ENCODE measurements at places on chromosomes 2 and 18. TPM values are rescaled to one million over a fixed set of nuclear protein-coding genes. Genes with fewer than 3 reads are reported as not detected.

GRCh38 chr2:213090772-213091171, 60.6 kb downstream of the IKZF2 start:
- no peak for DNase-seq

LOXHD1 gene
- polyA plus RNA-seq: 0.72 TPM

EHD3 gene
- polyA plus RNA-seq: 10.2 TPM

DNA sequence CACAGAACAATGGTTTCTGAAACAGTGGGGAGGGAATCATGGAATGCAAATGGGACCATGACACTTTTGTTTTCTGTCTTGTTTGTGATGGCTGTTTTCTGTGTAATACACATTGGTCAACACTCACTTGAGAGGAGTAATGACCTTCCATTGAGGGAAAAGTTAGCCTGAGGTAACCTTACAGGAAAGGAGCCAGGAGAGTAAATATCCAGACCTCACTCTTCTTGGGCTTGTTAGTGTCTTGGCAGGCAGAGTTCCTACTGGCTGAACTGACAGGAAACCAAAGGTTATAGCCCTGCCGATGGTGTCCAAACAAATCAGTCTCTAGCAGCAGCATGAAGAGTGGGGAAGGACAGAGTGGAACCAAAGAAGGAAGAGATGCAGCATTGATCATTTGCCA, 17.2 kb upstream of the RPRM start:
- DNase-seq: no peak

DNA sequence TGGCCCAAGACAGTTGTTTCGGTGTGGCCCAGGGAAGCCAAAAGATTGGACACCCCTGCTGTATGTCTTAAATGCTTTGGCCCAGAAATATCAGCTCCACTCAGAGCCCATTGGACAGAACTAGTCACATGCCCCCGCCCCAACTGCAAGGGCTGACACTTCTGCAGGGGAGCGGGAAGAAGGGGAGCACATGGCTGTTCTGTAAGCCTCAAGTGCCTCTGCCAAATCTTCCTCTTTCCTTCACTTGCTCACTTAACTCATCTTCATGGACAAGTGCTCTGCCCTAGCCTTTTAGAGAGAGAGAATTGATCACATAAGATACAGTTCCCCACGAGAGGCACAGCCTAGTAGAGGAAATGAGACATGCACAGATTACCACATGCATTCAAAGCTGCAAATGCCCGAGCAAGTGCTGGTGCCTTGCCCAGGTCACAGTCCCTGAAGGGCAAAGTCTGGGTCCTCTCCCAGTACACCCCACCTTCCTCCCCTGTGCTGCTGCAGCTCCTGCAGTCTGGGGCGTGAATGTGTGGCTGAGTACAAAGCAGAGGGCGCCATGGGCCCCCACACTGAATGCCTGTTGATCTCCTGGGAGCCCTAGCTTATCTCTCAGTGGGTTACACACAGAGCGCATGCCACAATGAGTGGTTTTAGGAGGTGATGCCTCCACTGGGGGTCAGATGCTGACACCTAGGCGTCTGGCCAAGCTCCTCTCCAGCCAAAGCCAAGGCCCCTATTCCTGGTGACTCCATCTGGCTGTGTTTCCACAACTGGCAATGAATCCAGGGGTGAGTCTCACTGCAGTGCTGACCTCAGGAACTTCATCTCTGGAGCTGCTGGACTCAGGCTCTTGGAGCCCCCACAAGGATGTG, 135.3 kb downstream of the CTIF start:
- DNase-seq: peak; percentile 64

- DNase-seq: peak; percentile 43
These were observed 82.4 kb upstream of the HPCAL1 start for GRCh38 chr2:10220045-10220901.

TDRD15 gene
- polyA plus RNA-seq: not detected

DNA sequence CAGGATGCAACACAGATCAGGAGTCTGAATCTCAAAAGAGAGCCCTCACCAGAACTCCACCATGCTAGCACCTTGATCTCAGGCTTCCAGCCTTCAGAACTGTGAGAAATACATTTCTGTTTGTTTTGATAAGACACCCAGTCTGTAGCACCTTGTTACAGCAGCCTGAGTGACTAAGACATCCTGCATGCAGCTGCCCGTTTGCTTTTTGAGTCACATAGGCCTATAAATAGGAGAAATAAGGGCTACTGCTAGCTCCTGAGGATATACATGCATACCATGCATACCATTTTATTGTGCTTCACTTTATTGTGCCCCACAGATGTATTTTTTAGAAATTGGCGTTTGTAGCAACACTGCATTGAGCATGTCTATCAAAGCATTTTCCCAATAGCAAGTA, 337.8 kb downstream of the CDH2 start:
- DNase-seq: no peak

DNA sequence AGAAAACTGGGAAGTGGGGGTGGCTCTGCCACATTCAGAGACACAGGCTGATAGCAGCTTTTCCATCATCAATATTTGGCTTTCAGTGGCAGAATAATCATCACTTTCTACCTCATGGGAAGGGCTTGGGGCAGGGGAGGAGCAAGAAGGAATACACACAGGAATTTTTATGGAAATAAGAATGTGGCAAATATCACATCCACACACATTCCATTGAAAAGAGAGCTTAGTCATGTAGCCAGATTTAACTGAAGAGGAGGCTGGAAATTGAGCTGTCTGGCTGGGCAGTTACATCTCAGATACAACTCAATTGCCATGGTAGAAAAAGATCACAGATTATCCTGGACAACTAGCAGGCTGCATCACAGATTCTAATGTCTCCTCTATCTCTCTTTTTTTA, 1474.0 kb upstream of the ACVR2A start:
- no peak for DNase-seq

CLEC4F gene
- polyA plus RNA-seq: 0.04 TPM
